ENCODE measurements at places on chromosomes 7 and 10.

GRCh38 chr7:123797673-123798531, 47.1 kb upstream of the HYAL4 start:
- no peak for DNase-seq

DNA sequence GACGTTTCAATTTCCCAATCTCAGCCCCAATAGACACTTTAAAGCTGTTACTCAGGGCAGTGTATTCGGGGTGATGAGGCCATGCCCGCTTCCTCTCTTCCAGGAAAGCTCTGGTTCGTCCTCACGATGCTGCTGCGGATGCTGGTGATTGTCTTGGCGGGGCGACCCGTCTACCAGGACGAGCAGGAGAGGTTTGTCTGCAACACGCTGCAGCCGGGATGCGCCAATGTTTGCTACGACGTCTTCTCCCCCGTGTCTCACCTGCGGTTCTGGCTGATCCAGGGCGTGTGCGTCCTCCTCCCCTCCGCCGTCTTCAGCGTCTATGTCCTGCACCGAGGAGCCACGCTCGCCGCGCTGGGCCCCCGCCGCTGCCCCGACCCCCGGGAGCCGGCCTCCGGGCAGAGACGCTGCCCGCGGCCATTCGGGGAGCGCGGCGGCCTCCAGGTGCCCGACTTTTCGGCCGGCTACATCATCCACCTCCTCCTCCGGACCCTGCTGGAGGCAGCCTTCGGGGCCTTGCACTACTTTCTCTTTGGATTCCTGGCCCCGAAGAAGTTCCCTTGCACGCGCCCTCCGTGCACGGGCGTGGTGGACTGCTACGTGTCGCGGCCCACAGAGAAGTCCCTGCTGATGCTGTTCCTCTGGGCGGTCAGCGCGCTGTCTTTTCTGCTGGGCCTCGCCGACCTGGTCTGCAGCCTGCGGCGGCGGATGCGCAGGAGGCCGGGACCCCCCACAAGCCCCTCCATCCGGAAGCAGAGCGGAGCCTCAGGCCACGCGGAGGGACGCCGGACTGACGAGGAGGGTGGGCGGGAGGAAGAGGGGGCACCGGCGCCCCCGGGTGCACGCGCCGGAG, 2.6 kb downstream of the GJD4 start:
- DNase-seq: no peak

DNA sequence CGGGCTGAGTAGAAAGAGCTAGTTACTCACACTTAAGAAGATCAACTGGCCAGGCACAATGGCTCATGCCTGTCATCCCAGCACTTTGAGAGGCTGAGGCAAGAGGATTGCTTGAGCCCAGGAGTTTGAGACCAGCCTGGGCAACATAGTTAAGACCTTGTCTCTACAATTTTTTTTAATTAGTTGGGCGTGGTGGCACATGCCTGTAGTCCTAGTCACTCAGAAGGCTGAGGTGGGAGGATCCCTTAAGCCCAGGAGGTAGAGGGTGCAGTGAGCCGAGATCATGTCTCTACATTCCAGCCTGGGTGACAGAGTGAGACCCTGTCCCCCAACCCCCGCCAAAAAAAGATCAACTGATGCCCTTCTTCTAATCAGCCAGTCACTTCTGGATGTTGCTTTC, 74.6 kb upstream of the ATP6V0A4 start:
- DNase-seq: no peak

DNA sequence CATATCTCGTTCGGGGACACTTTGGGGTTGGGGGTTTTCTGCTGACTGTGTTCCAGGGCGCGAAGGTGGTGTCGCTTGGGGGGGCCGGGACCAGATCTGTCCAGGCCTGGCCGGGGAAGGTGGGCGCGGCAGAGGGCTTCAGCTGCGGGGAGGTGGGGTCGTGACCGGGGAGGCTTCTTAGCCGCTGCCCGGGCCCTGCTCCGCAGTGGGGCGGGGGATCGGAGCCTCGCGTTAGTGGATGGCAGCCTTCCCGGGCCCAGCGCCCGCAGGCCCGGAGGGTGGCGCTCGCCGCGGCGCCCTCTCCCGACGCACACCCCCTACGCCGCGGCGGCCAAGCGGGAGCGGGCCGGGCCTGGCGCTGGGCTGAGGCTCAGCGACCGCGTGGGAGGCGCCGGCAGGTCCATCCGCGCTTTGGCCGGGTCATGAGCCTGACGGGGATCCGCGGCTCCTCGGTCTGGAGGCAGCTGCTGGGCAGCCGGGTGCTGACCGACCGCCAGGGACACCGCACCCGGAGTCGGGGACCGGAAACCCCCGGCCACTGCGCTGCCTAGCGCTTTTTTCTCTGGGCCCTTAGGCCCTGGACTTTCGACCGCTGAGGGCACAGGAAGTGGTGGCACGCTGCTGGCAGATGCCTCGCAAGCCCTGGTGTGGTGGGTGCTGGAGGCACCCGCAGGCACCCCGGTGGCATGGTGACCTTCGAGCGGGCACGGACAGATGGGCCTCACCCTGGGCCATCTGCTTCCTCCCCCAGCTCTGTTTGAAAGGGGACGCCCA, 1.2 kb downstream of the AGAP3 start:
- DNase-seq: peak; percentile 25

- no peak for DNase-seq
Observed at GRCh38 chr7:149644754-149645153, 128.6 kb downstream of the ZNF467 start.

DNA sequence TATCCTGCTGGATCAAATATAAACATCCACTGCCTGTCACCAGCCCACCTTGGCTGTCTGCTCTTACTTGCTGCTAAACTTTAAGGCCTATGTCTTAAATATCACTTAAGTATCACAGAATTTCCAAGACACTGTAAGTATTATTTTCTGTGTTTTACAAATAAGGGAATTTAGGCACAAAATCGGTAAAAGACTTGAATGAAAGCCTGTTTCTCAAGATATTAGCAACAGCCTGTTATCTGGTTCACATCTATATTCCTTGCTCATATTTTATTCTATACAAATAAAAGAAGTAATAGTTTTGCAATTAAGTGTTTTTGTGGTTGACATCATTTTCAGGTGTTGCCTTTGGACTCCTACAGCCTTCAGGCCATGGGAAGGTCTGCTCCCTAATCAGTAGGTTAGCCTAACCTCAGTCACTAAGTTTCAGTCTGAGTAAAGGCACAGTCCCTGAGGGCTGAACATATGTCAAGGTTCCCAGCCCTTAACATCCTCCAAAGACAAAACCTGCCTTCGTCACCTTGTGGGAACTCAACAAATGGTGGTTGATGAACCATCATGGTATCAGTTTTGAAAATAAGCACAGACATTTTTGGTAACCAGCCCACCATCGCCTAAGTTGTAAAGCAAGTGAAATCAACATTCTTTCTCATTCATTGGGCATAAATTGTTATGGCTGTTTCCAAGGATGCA, 127.1 kb downstream of the CREB5 start:
- DNase-seq: no peak

GRCh38 chr10:35364808-35365207, 28.5 kb downstream of the CCNY start:
- no peak for DNase-seq

- no peak for DNase-seq
Observed at GRCh38 chr10:91096274-91096673, 124.2 kb upstream of the PCGF5 start.

- DNase-seq: no peak
Observed at GRCh38 chr10:110758128-110758765, 113.5 kb upstream of the PDCD4 start.

DNA sequence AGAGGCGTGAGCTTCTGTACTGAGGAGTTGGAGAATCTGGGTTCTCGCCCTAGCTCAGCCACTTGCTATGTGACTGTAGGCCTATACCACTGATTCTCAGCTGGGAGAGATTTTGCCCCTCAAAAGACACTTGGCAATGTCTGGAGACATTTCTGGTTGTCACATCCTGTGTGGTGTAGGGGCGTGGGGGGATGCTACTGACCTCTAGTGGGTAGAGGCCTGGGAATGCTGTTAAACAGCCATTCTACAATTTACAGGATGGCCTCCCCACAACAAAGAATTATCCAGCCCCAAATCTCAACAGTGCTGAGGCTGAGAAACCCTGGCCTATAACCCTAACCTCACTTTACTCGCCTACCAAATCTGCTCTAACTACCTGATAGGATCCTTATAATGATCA, 58.8 kb upstream of the GAD2 start:
- no peak for DNase-seq
